ENCODE measurements at places on chromosomes 3 and 15.

DNA sequence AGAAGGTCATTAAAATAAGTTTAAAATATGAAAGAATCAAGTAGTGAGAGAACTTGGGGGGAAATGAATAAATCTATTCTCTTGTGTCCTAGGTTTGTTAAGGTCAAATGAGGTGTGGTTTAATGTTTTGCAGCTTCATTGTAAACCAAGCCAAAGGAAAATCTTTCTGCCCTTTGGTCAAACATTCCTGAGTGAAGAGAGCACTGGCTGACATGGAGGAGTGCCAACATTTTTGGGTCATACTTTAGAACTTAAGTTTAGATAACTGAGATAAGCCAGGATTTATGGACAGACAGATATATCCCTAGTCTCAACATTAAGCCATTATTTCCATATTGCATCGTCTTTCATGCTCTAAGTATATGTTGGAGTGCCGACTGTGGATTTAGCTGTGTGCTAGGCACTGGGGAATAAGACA lies 66.4 kb downstream of the PTPRG start:
- DNase-seq: no peak

GRCh38 chr15:99412082-99412481 lies 153.7 kb upstream of the MEF2A start:
- no peak for DNase-seq

DNA sequence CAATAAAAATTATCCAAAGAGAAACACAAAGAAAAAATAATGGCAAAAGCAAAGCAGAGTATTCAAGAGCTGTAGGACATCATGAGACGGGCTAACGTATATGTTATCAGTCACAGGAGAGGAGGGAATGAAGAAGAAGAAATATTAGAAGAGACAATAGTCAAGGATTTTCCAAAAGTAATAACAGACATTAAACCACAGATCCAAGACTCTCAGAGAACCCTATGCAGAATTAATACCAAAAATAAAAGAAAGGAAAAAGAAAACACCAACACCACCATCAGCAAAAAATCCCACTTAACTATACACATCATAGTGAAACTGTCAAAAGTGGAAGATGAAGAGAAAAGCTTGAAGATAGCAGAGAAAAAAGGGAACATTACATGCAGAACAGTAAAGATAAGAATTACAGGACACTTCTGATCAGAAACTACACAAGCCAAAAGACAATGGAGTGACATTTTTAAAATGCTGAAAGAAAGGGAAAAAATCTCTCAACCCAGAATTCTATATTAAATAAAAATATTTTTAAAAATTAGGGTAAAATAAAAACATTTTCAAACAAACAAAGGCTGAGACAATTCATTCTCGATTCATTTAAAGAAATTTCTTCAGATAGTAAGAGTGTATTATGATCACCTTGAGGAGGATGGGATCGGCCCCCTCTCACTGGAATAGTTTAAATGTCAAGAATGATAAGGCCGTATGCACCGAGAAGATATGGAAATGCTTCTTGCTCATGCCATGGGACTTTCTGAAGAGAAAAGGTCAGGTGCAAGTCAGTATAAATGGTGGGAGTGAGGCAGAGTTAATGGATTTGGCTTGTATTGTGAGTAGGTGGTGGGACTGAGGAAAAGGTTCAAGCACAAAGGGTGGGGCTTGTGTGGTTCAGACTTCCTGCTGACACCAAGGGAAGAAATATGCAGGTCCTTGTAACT lies 28.5 kb downstream of the TM2D3 start:
- no peak for DNase-seq

DNA sequence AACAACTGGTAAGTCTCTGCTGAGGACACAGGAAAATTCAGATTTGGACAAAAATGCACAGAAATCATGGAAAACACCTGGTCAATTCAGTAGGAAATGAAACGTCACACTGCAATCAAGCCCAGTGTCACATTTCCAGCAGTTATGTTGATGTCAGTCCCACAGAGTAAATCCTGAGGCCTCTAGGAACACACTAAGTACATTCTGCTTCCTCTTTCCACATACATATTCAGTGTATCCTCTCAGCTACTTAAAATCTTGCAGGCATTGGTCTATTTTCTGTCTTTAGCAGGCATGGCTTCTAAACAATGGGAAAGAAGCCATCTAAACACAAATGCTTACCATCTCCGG lies 207.8 kb downstream of the PLCL2 start:
- no peak for DNase-seq

DNA sequence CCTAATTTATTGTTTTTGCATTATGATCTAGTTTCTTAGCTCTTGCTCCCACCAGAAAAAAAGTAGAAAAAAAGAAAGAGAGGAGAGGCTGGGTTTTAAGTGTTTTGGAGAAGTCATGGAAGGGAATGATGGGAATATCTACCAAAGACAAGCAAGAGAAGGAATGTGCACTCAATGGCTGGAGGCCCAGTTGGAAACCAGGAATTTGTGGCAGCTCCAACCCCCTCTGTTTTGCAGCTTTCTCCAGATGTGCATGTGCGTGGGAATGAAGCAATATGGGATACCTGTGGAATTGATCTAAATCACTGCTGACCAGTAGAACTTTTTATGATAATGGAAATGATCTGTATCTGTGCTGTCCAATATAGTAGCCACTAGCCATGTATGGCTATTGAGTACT lies 27.1 kb downstream of the EIF2AK4 start:
- DNase-seq: no peak

- no peak for DNase-seq
These were observed 43.6 kb downstream of the SST start for GRCh38 chr3:187626581-187626980.

GRCh38 chr3:16523778-16524177 lies 10.3 kb upstream of the RFTN1 start:
- no peak for DNase-seq

- DNase-seq: no peak
These were observed 2.1 kb upstream of the CCDC174 start for GRCh38 chr3:14649466-14649865.

GRCh38 chr3:53718462-53718861 lies 127.8 kb downstream of the CHDH start:
- DNase-seq: no peak

DNA sequence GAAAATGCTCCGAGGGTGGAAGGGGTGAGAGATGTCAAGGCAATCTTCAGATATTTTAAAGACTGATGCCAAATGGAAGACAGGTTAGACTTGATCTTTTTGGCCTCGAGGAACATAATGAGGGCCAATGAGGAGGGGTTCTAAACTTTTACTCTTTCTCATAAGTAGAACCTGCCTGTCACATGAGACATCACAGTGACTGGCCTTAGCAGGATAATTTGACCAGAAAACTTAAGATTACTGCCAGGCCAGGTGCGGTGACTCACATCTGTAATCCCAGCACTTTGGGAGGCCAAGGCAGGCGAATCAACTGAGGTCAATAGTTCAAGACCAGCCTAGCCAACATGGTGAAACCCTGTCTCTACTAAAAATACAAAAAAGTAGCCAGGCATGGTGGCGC lies 12.2 kb downstream of the TM4SF4 start:
- DNase-seq: no peak

- no peak for DNase-seq
These were observed 33.0 kb downstream of the SLC12A6 start for GRCh38 chr15:34304613-34305012.

- no peak for DNase-seq
These were observed 3.8 kb upstream of the ACAD9 start for GRCh38 chr3:128875556-128876120.

DNA sequence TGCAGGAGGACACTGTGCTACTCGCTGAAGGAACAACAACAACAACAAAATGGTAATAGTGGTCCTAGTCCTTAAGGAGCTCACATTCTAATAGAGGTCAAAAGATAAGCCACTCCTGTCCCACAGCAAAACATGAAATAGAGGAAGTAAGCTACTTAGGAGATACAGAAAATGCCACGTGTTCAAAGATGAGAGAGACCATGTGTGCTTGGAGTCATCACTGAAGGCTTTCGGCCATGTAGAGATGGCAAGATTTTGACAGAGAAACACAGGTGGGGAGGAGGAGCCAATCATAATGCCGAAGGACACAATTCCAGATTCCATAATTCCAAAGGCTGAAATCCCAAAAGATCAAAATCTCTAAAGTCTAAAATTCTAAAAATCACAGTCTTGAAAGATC lies 24.8 kb upstream of the RIOX2 start:
- DNase-seq: no peak

All from GM18507 (cell line).